ENCODE measurements at places on chromosomes 11 and 22. TPM values are rescaled to one million over a fixed set of nuclear protein-coding genes. Genes with fewer than 3 reads are reported as not detected.

DNA sequence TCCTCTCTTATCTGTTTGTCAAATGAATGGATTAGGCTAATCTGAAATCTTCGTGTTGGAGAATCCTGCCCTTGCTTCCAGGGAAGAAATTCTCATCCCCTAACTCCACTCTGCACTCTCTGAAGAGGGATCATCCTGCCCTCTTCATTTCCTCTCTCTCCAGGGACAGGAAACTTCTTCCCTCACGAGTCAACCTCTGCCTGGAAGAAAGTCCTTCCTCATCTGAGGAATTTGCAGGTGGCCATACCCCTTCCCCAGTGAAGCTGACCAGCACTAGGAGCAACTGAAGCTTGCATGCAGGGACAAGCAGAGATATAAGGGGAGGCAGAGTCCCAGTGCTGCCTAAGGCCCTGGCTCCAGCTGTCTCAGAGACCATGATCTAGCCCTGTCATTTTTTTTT, 3.6 kb upstream of the PHOX2A start:
- DNase-seq = no peak

FOLR2 gene
- 66.4 TPM for total RNA-seq

DNA sequence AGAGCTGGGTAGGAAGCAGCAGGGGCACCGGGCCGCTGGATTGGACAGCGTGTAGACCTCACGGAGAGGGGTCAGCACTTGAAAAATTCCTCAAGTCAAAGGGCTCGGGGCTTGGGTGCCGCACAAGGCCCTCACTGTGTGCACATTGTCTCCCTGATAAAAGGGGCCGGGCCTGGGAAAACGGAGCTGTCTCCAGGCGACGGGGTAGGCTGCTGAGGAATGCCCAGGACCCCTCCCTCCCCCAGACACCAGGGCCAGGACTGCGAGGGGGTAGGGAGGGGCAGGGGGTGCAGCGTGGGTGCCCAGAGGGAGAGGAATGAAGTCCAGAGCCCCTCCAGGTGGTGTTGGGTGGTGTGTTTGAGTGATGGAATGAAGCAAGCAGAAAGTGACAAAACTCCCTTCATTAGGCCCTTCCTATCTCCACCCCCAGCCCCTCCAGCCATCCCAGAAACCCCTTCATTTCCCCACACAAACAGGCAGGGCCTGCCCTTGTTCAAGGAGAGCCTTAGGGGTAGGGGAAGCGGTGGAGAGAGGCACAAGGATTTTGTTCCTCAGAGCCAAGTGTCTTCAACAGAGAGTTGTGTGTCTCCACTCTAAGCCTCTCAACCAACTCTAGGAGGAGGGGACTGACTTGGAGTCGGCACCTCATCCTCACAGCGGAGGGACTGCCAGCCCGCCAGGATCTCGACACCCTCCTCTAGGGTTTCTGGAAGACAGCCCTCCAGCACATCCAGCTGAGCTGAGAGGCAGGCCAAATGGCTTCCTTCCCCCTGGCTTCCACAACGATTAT, 63.9 kb downstream of the SYN3 start:
- no peak for DNase-seq

- no peak for DNase-seq
Observed at GRCh38 chr11:12106501-12106900, 3.9 kb upstream of the MICAL2 start.

MRGPRX4 gene
- total RNA-seq = not detected

Measured in posterior vena cava (tissue), 2 donors.